ENCODE measurements at places on chromosomes 5 and 9.

- no peak for DNase-seq
Observed at GRCh38 chr9:6723881-6724420, 33.8 kb upstream of the KDM4C start.

GRCh38 chr5:127298656-127299055 lies 8.1 kb downstream of the MEGF10 start:
- no peak for DNase-seq

GRCh38 chr9:108273988-108274387 lies 581.8 kb downstream of the ACTL7B start:
- no peak for DNase-seq

GRCh38 chr9:126587187-126588185 lies 26.2 kb upstream of the LMX1B start:
- no peak for DNase-seq

- DNase-seq, result no peak
Observed at GRCh38 chr9:109317311-109317978, 3.4 kb downstream of the EPB41L4B start.

- DNase-seq, result no peak
Observed at GRCh38 chr5:39169081-39169480, 50.3 kb downstream of the FYB1 start.

DNA sequence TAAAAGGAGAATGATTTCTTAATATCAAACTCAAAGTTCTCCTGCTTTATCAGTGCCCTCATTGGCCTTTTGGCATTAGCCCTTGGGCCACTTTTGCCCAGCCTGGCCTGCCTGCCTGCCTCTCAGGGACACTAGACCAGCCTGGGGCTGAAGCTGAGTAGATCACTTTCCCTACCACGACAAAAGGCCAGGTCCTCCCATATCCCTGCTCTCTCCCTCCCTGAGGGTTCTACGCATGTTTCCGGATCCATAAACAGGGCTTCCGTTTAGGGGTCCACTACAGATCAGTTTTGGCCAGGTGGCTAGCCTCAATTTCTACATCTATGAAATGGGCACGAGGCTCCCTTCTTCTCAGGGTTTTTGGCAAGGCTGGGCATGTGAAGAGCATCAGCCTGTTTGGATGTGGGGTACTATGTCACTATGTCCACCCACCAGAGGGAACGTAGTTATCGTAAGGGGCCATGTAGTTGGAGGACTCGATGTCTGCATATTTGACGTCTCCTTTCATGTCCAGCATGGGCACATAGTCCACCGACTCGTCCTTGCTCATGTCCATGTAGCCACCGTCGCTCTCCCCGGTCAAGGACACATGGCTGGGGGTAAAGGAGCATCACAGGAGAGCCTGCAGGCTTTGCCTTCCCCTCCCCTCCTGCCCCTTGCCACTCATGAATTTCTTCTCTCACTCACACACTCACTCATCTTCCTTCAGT lies 34.0 kb downstream of the PDGFRB start:
- DNase-seq, result no peak

DNA sequence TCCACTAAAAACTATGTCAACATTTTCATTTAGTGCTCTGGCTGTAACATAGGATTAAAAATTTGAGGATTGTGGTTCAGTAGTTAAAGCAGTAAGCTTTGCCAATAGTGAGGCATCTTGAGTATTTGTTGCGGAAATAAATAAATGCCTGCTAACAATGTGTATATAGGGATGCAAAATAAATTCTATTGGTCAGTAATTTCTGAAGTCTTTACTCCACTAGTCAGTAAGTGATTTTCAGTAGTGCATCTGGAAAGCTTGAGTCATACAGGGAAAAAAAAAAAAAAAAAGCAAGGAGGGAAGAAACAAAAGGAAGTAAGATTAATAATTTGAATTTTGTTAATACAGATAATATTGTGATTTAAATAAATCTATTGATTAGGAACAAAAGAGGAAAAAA lies 21.0 kb downstream of the NIPBL start:
- no peak for DNase-seq

DNA sequence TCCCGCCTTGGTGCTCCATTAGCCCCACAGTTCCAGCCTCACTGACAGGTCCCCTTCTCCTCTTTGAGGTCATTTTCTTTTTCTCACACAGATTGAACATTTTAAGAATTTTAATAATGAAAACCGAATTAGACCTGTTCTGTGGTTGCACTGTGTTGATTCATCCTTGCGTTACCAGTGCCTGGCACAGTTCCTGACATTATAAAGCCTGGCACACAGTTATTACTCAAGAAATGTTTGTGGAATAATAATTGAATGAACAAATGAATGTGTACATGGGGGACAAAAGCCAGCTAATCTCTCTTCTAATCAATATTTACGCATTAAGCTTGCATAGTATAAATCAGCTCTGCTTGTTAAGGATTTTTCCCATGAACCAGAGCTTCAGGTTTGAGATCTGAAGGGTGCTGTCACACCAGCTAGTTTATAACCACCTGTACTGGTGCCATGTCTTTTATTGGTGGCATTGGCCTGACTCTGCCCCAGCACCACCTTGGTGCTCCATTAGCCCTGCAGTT lies 80.0 kb downstream of the SV2C start:
- DNase-seq, result no peak

DNA sequence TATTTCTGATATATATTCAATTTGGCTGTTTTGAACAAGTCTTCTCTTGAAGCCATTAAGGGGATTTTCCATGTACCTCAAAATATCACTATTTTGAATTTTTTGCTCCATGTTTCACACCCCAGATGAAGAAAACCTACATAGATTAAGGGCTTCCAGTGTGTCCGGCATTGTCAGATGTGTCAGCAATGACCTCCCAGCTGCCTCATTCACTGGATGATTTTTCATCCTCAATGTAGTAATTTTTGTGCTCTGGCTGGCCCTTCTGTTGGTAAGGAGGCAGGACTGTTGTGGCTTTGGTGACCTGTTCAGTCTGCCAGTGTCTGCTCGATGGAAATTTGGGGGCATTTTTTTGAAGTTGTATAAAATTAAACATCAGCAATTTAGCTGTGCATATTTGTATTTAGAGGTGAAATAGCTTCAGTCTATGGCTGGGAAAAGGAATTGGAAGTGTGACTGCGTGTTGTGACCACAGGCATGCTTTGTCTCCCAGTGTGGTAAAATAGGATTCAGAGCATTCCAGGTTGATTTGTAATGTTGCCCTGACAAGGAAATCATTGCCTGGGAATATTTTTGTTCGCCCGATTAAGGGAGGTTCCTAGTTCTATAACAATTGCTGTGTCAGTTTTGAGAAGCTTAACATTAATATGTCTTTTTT lies 312.4 kb downstream of the ARHGEF28 start:
- DNase-seq, result no peak

GRCh38 chr5:572398-573019 lies 39.6 kb upstream of the CEP72 start:
- DNase-seq, result no peak

- no peak for DNase-seq
Observed at GRCh38 chr5:73120222-73121118, at the start of gene TMEM171. Gene TMEM171 (plus strand): TSS chr5:73120575. CDS start chr5:73123374, 2,799 bp downstream.

DNA sequence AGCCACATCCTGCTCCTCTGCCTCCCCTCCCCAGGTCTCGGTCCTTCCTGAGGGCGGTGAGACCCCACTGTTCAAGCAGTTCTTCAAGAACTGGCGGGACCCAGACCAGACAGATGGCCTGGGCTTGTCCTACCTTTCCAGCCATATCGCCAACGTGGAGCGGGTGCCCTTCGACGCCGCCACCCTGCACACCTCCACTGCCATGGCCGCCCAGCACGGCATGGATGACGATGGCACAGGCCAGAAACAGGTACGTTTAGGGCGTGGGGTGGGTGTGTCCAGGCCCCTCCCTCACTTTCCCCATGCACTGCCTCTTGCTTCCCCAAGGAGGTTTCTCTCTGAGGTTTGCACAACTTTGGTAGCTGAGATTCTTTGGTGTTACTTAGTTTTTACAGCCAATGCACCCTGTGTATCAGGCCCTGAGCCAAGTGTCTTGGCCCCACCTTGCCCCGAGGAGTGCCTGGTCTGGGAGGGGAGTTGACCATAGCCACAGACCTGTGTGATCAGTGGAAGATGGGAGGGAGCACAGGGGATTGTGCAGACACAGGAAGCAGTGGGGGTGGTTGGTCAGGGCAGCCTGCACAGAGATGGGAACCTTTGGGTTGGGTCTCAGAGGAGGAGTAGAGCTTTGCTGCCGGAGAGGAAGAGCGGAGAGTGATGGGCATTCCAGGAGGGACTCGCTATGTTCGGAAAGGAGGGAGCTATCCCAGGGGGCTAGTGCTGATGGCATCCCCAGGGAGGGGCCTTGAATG lies 50.8 kb downstream of the GSN start:
- DNase-seq, result no peak

GRCh38 chr5:66658516-66658915 lies 62.3 kb downstream of the MAST4 start:
- no peak for DNase-seq

GRCh38 chr5:151773951-151774350 lies 2.2 kb downstream of the G3BP1 start:
- no peak for DNase-seq

DNA sequence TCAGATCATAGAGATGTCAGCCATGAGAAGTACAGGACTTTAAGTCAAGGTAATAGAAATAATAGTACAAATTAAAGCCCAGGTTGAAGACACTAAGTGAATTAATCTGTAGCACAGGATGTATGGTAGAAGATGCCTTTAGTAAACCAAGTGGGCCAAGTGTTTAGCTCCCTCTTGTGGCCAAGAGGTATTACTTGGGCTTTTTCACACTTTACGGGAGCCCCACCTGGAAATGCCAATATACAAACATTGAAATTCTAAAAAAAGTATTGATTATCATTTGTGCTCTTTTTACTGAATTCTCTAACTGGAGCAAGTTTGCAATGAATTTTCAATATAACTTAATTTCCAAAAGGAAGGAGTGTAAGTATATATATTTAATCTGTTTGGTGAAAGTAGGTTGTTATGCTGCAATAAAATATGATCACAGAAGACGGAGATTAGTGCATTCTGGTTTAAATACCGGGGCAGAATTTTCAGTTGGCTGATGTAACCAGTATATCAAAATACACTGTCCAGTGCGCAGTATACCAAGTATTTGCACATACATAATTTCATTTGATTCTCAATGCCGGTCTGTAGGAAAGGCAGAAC lies 84.7 kb downstream of the PARP8 start:
- DNase-seq, result peak; percentile 2

DNA sequence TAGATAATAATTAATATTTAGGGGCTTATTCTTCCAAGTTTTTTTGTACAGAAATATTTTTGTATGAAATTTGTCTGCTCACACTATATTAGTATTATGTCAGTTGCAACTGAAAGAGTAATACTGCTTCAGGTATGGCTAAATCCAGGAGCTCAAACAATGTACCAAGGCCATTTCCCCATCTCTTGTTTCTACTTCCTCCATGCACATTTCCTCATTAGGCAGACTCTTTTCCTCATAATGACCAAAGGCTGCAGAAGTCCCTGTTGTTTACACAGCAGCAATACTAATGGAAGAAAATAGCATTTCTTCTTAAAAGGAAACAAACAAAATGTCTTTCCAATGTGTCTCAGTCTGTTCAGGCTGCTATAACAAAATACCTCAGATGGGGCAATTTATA lies 9.2 kb upstream of the OTULINL start:
- no peak for DNase-seq

DNA sequence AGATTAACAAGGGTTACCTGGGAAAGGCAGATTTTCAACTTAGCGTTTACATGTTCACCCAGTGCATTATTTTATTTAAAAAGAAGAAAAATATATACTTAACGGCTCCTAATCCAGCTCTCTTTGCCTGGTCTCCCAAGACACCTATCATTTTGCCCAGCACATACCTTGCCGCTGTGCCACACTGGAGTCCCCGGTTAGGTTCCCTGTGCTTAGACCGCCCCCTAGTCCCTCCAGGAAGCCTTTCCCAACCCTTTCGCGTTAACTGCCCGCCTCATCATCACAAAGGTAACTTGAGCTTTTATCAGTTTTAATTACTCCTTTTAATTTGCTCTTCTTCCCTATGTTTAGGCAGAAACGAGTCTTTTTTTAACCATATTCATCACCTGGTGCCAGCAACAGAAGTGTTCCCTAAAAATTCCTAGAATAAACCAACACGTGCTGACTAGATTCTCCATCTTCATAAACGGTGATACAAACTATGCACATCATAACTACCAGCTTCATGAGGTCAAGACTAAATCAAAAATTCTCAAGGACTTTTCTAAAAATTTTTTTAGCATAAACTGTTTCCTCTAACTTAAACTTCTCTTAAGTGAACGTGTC lies 19.7 kb downstream of the DNAJA1 start:
- no peak for DNase-seq

- no peak for DNase-seq
Observed at GRCh38 chr5:41364346-41364745, 146.1 kb downstream of the PLCXD3 start.

GRCh38 chr5:54524704-54525103 lies 7.1 kb downstream of the SNX18 start:
- no peak for DNase-seq

- no peak for DNase-seq
Observed at GRCh38 chr5:41418220-41419031, 92.0 kb downstream of the PLCXD3 start.

DNA sequence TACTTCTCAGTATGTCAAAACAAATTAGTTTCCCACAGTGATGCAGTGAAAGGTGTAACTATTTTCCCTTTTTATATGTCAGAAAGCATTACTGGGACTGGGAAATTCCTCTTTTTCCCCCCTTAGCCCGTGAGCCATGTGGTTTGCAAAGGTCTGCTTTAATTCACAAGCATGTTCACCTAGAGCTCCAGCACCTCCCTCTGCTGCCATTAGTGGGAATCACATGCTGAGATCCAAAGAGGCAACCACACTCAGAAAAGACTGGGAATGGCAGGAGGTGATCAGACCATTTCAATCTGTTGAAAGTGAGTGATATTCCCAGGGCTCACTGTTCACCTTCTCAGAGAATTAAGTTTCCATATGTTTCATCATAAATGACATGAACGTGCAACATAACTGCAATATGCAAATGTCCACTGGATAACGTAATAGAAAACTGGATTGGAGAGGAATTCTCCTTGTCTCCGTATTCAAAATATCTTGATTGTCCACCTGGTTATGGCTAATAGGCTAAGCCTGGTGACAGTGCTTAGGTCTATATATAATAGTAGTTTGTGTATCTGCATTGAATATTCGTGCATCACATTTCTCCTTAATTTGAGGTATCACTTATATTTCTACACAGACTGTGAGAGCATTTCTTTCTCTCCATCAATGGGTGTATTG lies 703.5 kb upstream of the WWC1 start:
- DNase-seq, result no peak

DNA sequence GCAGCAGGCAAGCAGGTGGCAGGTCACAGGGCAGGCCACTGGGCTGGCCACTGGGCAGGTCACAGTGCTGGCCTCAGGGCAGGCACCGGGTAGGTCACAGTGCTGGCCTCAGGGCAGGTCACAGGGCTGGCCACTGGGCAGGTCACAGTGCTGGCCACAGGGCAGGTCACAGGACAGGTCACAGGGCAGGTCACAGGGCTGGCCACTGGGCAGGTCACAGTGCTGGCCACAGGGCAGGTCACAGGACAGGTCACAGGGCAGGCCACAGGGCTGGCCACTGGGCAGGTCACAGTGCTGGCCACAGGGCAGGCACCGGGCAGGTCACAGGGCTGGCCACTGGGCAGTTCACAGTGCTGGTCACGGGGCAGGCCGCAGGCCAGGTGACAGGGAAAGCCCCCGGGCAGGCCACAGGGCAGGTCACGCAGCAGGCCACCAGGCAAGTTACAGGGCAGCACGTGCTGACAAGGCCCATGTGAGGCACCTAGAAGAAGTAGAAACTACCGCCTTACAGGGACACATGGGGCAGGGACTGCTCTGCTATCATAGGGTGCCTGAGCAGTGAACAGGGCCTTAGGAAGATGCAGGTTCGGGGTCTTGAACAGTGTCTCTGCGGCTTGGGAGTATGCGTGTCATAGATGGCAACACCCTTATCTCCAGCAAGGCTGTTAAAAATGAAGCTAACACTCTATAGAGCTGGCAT lies 18.6 kb upstream of the MED10 start:
- DNase-seq, result no peak
